ENCODE measurements at places on chromosomes 6 and 20.

- no peak for DNase-seq
These were observed 4.1 kb downstream of the PRR18 start for GRCh38 chr6:166304106-166304505.

GRCh38 chr6:4380881-4381281, 245.5 kb upstream of the ECI2 start:
- no peak for DNase-seq

DNA sequence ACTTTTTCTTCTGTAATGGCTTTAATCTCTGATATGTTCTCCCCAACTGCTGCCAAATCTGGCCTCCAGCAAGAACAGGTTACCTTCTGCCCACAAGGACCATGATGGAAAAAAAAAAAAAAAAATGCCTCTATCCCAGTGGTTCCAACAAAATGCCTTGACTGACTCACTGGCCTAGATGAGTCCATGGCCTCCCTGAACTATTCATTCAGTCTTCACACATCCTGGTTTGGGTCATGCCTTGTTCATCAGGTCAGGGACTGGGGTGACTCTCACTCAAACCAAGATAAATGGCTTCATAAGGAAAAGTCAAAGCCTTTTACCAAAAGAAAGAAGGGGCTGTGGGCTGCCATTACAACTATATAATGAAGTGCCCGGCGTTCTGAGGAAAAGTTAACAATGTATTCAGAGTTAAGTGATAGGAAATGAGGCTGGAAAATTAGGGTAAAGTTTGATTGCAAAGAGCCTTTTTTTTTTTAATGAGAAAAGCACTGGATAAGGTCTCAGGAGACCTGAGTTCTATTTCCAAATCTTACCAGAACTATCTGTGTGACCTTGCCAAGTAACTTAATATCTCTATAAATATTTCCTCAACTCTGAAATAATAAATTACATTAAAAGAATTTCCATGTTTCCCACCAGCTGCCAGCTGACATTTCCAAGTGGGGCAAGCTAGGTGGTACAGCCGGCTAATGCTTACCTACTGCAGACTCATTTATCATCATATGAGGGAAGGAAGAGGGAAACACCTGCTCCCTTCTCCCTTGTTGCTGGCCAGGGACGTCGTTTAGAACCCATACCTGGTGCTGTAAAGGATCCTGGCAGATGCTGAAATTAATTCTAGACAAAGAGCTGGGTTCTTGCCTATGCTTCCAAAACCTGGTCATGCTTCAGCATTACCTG, 380.0 kb upstream of the MARCKS start:
- no peak for DNase-seq

DNA sequence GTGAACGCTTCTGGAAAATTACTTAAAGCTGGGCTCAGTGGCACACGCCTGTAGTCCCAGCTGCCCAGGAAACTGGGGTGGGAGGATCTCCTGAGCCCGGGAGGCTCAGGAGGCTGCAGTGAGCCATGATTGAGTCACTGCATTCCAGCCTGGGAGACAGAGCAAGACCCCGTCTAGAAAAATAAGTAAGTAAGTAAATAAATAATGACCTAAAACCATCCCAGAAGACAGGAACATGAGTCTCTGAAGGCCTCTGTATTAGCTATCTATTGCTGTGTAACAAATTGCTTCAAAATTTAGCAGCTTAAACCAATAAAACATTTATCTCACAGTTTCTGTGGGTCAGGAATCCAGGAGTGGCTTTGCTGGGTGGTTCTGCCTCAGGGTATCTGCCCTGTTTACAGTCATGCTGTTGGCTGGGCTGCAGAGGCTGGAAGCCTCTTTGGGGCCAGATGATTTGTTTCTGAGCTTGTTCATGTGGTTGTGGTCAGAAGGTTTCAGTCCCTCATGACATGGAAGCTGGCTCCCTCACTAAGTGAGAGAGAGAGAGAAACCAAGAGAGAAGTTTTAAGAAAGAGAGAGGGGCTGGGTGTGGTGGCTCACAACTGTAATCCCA, 48.4 kb upstream of the NCOA3 start:
- DNase-seq: no peak

DNA sequence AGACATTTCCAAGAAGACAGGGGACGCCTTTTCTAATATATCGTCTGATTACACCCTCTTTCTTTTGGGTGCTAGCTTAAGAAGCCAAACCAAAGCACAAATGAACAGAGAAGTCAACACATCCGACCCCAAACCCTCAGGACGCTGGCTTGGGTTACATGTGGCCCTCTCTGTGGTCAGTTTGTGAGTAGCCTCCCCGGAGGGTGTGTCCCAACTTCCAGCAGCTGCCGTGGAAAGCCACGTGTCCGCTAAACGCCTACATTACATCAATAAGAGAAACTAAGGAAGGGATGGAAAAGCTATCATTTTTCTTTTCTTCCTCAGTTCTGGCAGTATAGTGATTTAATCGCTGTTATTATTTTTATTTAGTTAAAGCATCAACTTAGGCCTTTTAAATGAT, 487 bp upstream of the BMP6 start:
- DNase-seq: no peak

DNA sequence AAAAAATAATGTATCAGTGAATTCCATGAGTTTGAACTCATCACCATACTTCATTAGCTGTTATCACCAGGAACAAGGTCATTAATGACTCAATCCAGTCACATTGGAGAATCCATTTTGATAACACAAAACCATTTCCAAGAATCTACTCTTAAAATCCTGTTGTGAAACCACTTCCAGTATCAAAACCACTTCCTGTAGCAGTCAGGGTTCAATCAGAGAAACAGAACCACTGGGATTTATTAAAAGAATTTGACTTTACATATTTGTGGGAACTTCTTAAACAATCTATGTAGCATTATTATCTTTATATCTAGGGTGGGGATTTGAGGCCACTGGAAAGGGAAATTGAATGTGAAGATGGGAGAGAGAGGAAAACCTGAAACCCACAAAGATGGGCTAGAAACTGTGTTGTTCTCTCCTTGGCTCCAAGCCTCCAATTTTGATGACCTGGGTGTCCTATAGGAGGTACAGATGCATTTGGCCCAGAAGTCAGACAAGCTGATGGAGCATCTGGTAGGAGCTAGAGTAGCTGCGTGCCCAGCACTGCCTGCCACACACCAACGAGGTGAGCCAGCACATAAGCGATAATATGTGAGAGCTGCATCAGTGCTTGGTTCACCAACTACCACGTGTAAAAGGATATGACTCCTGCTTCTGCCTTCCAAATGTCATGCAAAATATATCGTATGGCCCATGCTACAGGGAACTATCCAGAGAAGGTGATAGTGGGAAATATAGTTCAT, 117.0 kb downstream of the TMEM200A start:
- DNase-seq: no peak

DNA sequence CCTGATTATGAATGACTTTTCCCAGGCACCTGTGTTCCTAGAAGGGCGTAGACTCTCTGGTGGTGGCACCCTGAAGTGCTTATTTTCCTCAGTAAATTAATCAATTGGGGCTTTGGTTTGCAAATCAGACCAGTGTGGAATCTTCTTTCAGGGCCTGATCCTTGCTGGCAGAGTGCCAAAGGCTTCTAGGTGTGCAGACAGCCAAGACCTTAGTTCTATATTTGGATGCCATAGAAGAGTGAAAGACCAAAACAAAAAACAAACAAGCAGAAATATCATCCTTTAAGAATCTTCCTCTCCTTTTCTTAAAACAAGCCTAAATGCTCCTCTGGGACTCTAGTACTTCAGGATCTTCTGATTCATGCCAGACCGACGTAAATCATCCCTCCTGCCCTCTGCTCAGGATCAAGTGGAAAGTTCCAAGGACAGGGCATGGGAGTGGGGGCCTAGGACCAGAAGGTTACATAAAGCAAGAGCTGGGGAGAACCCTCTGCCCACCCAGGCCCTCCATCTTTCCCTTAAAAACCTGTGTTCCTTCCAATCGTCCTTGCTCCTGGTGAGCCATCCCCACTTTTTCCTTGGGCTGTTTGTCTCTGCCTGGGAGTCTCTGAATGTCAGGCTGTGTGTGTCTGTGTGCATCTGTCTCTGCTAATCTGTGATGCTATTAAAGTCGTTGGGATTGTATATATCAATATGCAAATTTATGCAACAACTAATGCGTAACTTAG, 70.5 kb upstream of the MYLIP start:
- no peak for DNase-seq

DNA sequence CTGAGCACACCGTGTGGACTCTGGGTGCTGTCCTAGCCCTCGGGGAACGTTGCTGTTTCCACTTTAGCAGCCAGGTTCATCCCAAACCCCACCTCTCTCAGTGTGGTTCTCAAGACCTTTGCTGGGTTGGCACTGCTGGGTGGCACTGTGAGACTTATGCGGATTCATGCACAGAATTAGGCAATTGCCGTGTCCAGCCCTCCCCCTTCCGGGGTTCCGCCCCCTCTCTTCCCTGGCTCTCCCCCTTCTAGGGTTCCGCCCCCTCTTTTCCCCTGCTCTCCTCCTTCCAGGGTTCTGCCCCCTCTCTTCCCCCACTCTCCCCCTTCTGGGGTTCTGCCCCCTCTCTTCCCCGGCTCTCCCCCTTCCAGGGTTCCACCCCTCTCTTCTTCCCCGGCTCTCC, 39.8 kb upstream of the SLCO4A1 start:
- no peak for DNase-seq

Data from H1 (cell line).